T-helper 2 cell treated with Interferon-gamma antibody and Interleukin-4, amounts not matched to agents 5 μg/mL and 100 μg/mL, for 36 hours (primary cell): ENCODE measurements at places on chromosomes 6 and 20.
A peak's percentile ranks its signal among the peaks of the same experiment; 100 is the strongest.

- DNase-seq = no peak
Observed at GRCh38 chr6:169627736-169628607, 73.9 kb downstream of the WDR27 start.

- DNase-seq = no peak
Observed at GRCh38 chr6:119672725-119673124, 323.2 kb upstream of the MAN1A1 start.

DNA sequence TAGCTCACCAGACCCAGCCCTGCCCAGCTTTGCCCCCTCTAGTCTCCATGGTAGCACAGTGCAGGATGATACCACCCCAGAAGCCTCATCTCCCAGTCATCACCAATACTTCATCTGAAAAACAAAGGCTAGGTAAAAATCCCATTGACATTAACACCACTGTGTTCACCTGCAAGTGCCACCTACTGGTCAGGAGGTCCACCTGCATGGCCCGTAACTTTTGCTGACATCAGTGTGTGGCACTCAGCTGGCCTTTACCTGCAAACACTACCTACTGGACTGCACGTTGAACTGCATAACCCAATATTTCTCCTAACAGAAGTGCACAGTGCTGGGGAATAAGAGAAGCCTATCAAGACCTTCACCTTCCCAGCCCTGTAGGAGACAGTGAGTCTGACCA is 234.7 kb upstream of the ADGRB3 start:
- DNase-seq = no peak

DNA sequence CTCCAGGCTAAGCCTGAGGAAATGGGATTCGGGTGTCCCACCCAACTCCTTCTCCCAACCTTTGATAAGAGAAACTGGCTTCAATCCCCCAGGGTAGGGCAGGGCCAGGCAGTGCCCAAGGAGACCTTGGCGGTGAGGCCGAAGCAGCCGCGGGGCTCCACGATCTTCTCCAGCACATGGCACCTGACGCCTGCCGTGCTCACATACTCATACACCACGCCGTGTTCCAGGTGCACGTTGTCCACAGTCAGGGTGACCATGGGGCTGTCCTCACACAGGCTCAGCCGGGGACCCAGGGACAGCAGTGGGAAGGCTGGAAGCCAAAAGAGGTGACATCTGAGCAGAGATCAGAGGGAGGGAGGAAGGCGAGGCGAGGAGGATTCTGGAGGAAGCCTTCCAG is 176.5 kb downstream of the PREX1 start:
- no peak for DNase-seq

DNA sequence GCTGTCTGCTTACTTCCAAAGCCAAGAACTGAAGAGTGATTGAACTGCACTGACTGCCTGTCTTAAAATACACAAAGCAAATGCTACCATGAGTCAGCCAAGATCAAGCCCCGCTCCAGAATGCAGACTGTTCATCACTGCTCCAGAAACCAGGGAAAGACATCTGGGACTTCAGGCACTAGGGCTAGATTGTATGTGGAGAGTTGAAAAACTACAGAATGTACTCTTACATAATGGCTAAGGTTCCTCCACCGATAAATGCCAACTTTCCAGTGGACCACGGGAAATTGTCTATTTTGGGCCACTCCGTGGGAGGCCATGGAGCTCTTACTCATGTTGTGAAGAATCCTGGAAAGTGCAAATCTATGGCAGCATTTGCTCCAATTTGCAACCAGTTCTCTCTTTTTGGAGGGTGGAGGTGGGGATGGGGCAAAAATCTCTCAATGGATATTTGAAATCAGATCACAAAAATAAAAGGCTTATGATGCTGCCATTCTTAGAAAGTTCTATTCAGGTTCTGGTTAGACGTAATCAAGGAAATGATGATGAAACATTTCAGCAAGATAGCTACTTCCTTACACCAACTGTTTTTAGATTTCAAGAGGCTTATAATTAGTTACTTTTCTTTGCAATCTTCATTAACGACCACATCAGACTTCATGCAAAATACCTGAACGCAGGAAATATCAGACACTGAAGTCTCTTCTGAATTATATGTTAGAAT is 11.8 kb upstream of the CAP2 start:
- DNase-seq = no peak

- DNase-seq = no peak
Observed at GRCh38 chr6:37005061-37005810, at the start of gene FGD2. Gene FGD2 (plus strand): TSS chr6:37005655. CDS start chr6:37005818, 163 bp downstream.

DNA sequence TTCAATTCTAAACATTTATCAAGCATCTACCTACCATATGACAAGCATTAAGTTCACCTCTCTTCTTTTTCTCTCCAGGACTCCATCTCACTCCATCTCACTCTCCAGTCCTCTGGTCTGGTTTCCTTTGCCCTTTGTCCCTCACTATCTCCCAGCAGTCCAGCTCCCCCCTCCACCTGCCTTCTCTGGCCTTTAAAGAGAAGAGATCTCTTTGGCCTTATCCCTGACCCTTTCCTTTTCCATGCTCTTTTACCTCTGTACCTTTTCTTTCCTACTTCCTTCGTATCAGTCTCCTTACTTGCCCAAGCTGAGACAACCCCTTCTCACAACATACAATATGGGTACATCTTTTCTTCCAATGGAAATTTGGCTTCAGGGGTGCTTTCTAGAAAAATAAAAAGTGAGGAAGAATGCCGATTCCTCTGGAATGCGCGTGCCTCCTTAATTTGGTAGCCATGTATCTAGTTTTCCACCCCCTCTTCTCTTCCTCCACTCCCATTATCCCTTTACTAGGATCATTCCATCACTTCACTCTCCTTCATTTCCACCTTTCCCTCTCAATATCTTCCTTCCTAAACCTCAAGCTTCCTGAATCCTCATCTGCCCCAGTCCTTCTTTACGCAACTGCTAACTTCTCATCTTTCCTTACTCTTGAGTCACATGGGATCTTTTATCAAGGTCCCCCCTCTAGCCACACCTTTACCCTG is 745 bp upstream of the AGPAT1 start:
- no peak for DNase-seq

DNA sequence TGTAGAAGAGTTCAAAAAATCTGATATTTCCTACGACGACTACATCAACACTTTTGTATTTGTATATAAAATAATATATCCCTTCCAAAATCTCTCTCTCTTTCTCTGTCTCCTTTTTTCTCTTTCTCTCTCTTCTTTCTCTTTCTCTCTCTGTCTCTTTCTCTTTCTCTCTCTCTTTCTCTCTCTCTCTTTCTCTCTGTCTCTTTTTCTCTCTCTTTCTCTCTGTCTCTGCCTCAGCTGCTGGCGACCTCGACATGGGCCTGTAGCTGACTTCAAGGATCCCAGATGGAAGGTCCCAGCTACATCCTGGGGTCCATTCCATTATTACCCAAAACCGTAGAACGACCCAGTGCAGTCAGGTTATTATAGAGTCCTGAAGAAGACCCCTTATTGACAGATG is 90.0 kb downstream of the CD24 start:
- DNase-seq = no peak

GRCh38 chr6:43185391-43185985 is 3.5 kb downstream of the CUL9 start:
- DNase-seq = no peak

- DNase-seq = no peak
Observed at GRCh38 chr20:12019715-12020114, 102.0 kb downstream of the BTBD3 start.

- DNase-seq = no peak
Observed at GRCh38 chr6:166488701-166489100, 97.8 kb downstream of the RAMACL start.

- DNase-seq = no peak
Observed at GRCh38 chr20:50186987-50187402, 3.6 kb upstream of the CEBPB start.

GRCh38 chr20:37416848-37417616 is 71.1 kb downstream of the SRC start:
- no peak for DNase-seq

DNA sequence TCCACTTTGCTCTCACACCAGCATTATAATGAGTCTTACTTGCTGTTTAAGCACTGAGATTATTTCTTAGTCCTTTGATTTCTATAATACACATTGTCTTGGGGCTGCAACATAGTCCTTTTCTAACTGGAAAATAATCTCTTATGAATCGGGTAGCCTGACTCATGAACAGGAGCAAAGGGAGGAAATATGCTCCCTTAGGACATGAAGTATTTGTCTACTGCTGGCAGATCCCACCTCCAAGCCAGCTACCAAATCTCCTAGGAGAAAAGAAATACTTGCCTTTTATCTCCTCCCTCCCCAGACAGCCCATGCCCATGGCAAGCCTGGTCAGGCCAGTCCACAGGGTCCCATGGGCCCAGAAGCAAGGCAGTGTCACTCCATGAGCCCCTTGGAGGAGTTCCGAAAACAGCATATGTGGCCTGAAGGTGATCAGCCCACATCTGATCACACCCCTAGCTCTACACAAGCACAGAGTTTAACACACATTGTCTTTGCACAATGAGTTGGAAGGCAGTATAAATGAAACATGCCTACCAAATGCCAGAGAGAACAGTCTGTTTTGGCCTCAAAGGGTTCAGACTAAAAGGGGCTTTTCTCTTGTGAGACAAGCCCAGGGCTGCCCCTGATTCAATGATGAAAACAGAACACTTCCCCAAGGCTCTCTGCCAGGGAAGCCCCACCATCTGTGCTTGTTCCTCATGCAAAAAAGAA is 37.1 kb upstream of the SLC4A11 start:
- no peak for DNase-seq

- DNase-seq = no peak
Observed at GRCh38 chr6:169950558-169950957, 199.1 kb downstream of the ERMARD start.

DNA sequence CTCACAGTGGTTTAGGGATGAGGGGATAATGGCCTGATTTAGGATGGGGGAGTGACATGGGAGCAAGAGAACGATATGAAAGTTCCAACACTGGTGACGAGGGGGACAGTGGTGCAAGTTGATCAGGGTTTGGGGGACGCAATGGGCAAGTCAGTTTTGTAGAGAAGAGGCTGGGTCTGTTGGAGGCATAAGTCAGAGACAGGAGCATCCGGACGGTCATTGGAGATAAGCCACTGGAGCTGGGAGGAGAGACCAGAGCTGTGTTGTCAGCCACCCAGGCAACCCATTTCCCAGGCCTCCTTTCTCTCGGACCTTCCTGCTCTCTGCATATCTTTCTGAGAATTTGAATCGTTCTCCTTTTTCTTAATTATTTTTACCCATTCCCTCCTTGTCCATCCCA is 9.5 kb downstream of the DNPH1 start:
- no peak for DNase-seq

DNA sequence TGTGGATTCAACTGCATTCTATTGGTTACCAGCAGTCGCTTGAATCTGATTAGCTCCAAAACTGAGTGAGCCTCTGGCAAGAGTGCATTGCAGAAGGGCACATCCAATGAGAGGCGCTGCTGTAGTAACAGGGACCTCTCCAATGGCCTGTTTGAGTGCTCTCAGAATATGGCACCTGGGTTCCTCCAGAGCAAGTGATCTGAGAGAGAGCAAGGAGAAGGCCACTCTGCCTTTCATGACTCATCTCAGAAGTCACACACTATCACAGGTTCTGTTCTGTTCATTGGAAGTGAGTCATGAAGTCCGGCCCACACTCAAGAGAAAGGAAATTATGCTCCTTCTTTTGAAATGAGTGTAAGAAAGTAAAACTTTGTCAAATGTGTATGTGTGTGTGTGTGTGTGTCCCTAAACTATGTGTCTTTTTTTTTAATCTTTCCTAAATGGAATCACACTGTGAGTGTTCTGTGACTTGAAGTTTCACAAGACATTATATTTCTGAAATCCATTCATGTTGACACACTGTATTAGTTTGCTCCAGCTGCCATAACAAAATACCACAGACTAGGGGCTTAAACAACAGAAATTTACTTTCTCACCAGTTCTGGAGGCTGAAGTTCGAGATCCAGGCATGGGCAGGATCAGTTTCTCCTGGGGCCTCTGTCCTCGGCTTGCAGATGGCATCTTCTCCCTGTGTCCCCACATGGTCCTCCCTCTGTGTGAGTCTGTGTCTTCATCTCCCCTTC is 138.3 kb upstream of the CDYL start:
- DNase-seq = peak; percentile 73

DNA sequence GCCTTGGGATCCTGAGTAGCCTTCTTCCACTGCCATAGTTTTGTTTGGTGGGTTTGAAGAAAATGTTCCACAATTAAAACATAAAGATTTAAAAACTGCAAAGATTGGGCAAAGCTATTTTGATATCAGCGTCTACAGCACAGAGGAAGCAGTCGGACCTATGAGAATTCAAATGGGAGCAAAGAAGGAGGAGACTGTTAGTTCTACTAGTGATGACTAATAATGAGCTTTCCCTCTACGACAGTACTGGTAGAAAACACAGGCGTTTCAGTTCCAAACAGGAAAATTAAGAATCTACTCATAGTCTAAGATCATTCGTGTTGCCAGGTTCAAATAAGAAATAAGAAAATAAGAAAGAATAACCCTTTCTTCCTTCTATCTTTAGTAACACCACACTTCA is 121.2 kb downstream of the INSM1 start:
- DNase-seq = no peak

GRCh38 chr6:116761779-116762178 is 3.7 kb downstream of the FAM162B start:
- DNase-seq = no peak

DNA sequence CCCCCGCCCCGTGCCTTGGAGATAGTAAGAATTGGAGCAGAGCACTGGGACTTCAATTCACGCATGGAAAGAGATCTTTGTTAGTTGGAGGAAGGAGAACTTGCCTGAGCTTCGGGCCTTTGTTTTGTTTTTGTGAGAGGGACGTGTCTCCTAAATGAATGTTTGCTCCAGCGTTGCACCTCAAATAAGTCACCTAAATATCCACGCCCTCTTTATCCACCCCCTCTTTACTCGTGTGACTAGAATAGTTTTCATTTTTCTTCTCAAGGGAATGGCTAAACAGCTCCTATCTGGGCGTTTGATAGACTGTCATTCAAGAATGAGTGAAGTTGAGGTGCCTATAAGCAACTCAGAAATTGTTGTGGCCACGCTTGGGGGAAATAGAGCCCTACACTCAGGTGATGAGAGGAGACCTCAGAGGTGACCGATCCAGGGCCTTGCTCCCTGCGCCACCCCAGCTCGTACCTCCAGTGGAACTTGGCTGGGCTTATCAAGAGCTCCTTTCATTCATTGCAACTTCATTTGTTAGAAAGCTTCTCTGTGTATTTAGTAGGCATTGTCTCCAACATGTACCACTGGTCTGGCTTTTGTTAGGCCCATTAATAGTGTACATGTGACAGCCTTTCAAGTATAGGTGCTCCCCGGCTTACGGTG is 861 bp downstream of the PCMTD2 start:
- no peak for DNase-seq

GRCh38 chr20:7094438-7094997 is 327.0 kb downstream of the BMP2 start:
- DNase-seq = no peak

- no peak for DNase-seq
Observed at GRCh38 chr6:116564921-116565872, 6.1 kb upstream of the RWDD1 start.

DNA sequence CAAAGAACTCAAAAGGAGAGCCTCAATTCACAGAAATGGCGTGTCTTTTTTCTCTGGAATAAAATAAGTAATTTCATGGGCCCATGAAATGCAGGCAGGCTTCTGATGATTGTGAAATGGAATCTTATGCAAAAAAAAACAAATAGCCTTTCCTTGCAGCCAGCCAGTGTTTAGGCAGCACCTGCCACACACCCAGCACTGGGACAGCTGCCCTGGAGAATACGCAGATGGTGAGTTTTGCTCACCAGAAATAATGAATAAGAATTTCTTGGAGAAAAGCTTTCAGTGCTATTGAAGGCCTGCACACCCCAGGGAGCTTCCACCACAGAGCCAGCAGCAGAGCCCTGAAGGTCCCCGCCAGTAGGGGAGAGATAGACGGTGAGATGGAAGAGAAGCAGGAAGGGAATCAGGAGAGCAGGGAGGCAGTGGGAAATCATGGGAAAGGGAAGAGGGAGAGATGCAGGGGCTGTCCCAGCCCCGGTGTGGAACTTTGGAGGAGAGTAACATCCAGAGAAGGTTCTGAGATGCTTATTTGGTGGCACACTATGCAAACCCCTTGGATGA is 54.9 kb downstream of the PXDC1 start:
- no peak for DNase-seq
